ENCODE measurements at places on chromosomes 4 and X. TPM values are rescaled to one million over a fixed set of nuclear protein-coding genes. Genes with fewer than 3 reads are reported as not detected.

DNA sequence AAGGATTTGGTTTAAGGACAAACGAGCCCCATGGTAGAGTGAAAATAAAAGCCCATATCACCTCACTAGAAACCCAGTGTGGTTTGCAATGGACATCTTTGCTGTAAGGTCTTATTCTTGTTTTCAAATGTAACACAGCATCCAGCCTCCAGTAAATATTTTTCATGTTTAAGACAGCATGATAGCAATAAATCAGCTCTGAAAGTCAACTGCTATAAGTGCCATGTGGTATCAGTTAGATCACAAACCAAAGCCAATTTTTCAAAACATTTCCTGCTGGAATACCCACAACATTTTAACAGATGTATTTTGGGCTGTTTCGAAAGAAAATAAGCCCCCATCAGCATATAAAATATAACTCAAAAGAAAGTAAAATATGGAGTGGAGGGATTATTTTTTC lies 24.0 kb upstream of the SCML1 start:
- no peak overlapping the region for H3K4me3 ChIP-seq
- H3K27me3 ChIP-seq: no peaks in the 10 kb centered on the region
- ATAC-seq: no peak
- no peaks in the 10 kb centered on the region for H3K36me3 ChIP-seq

GRCh38 chr4:153782581-153782980 lies 6.3 kb downstream of the SFRP2 start:
- ATAC-seq: no peak
- H3K4me3 ChIP-seq: no peak overlapping the region
- H3K36me3 ChIP-seq: no peaks in the 10 kb centered on the region
- H3K4me1 ChIP-seq: no peaks in the 10 kb centered on the region

GRCh38 chr4:146436423-146437162 lies 85.1 kb downstream of the SLC10A7 start:
- no peaks in the 10 kb centered on the region for H3K27me3 ChIP-seq
- no peak overlapping the region for H3K27ac ChIP-seq
- no peaks in the 10 kb centered on the region for H3K36me3 ChIP-seq
- ATAC-seq: no peak

DNA sequence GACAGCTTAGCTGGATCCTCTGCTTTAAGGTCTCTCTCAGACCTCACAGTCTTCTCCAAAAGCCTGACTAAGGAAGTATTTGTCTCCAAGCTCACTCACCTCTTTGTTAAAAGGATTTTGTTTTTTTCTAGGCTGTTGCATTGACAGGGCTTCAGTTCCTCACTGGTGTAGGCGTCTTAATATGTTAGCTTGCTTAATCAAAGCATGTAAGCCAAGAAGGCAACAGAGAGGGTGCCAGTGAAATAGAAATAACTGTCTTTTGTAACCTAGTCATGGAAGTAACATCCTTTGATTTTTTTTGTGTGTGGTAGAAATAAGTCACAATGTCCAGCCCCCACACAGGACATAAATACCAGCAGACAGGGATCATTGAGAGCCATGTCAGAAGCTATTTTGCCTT lies 58.8 kb downstream of the FIP1L1 start:
- no peak for ATAC-seq
- H3K27ac ChIP-seq: no peak overlapping the region
- no peaks in the 10 kb centered on the region for H3K4me1 ChIP-seq
- H3K4me3 ChIP-seq: no peak overlapping the region
- H3K36me3 ChIP-seq: peaks cover 43% of the 10 kb centered on the region

GRCh38 chr4:18695733-18696527 lies 674.4 kb upstream of the LCORL start:
- no peak for ATAC-seq
- no peaks in the 10 kb centered on the region for H3K36me3 ChIP-seq
- H3K27me3 ChIP-seq: no peaks in the 10 kb centered on the region
- no peaks in the 10 kb centered on the region for H3K4me1 ChIP-seq

DNA sequence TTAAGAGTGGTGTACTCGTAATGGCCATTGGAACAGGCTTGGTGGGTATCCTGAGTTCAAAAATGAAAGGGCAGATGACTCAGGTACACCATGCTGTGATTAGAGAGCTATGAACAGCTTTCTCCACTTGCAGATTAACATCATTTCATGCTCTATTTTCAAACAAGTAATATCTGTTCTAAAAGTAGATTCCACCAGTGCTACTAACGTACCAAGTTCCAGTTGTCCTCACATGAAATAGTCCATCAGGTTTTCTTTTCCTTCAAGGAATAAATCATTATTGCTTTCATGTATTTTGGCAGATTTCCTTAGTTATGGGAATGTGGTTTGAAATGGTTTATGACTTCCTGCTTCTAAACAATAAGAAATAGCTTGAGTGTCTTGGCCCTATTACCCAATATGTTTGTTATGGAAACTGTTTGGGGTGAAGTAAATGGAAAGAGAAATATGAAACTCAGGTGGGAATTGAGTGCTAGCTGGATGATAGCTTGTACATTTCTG lies 49.9 kb downstream of the PCDH7 start:
- no peaks in the 10 kb centered on the region for H3K36me3 ChIP-seq
- H3K27me3 ChIP-seq: no peaks in the 10 kb centered on the region
- ATAC-seq: peak; percentile 31
- H3K4me1 ChIP-seq: no peaks in the 10 kb centered on the region
- no peak overlapping the region for H3K4me3 ChIP-seq

DNA sequence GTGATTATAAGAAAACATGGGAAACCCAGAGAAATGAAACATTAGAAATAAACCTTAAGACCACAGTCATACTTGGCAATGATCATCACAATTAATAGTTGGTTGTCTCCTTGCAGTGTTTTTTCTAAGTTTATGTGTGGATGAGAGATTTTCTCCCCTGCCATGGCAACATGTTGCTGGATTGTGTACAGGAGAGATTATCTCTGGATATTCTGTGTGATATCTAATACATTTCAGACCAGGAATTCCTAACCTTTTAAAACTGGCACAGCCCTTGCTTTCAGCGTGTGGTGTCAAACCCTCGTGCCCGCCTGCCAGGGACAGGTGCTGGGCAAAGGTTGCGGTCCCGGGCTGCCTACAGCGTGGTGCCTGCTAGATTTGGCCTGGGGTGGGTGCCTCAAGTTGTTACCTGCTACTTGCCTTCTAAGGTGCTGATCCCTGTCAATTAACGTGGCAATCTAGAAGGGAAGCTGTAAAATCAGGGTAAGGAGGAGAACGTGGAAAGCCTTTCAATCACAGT lies 100.5 kb downstream of the TMEM131L start:
- H3K4me3 ChIP-seq: no peak overlapping the region
- no peak for ATAC-seq
- no peaks in the 10 kb centered on the region for H3K36me3 ChIP-seq
- H3K27me3 ChIP-seq: no peaks in the 10 kb centered on the region
- peaks cover 10% of the 10 kb centered on the region for H3K4me1 ChIP-seq

DNA sequence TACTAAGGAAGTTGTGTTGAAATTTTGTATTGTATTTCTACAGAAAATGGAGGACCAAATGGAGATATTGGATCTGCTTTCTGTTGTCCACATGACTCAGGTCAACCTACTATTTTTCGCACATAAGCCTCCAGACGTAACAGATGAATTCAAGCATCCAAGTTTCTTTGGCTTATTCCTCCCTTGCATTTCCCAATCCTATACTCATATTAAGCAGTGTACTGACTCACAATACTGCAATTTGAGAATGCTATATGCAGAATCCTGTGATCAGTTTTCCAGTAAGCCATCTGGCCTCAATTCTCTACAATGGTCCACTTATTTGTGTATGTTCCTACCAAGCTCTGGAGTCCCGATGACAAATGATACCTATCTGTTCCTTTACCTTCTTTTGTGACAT lies 75.7 kb downstream of the ASB9 start:
- ATAC-seq: no peak
- H3K36me3 ChIP-seq: no peaks in the 10 kb centered on the region
- H3K4me1 ChIP-seq: no peaks in the 10 kb centered on the region
- H3K27ac ChIP-seq: no peak overlapping the region

DNA sequence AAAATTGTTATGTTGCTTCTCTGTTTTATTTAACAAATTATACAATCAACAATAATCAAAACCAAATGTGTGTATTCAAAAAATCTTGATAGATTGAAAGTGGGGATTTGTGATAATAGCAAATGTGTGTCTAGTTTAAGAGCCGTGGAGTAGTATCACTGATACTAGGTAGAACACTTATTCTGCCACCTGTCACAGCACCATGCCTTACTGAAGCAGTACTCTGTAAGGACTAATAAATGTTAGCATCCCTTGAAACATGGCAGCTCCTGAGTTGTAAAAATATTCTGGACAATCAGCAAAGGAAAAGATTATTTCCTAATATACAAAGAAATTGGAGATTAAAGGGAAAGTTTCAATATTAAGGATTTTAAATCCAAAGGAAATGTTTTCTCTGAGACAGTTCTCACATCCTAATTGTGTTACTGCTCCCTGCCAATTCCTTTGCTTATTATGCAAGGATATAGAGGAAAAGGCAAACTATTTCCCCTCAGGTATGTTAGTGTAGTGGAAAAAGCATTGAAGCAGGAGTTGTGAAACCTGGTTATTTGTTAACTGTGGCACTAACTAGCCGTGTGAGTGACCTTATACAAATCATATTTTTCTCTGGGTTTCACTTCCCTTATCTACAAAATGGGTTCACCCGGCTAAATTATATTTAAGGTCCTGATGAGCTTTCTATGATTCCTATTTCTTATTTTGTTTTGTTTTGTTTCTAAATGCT lies 303.1 kb downstream of the ARHGAP24 start:
- H3K4me1 ChIP-seq: peaks cover 67% of the 10 kb centered on the region
- H3K27me3 ChIP-seq: no peaks in the 10 kb centered on the region
- peak; percentile 49 for ATAC-seq
- H3K4me3 ChIP-seq: peak overlapping the region; percentile 46
- peak overlapping the region; percentile 69 for H3K27ac ChIP-seq

DNA sequence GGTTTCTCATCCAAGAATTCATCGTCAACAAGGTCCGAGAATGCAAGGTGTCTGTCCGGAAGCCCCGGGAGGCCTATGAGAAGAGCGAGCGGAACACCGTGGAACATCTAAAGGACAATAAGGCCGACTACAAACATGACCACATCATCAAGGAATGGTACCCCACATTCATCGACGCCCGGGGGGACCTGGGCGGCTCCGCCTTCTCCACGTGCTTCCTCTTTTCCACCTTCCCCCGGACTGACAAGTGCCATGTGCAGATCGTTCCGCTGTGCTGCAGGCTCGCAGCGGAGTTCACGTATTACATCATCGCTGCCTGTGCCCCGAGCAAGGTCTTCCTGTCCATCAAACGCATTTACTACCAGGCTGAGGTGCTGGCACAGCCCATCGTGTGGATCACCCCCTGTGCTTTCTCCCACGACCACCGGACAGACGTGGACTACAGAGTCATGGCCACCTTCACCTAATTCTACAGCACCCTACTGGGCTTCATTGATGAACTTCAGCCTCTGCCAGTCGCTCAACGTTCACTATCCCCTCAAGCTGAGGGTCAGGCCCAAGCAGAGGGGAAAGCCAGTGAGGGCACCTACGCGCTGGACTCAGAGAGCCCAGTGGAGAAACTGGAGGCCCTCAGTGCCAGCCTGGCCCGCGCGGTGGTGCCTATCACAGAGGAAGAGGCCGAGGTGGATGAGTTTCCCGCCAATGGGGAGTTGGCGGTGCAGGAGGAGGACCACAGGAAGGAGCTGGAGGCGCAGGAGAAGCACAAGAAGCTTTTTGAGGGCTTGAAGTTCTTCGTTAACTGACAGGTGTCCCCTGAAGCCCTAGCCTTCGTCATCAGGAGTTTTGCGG lies 125.9 kb upstream of the PABPC4L start:
- no peak overlapping the region for H3K27ac ChIP-seq
- H3K27me3 ChIP-seq: no peaks in the 10 kb centered on the region
- H3K4me3 ChIP-seq: no peak overlapping the region
- H3K4me1 ChIP-seq: no peaks in the 10 kb centered on the region
- no peak for ATAC-seq
- H3K36me3 ChIP-seq: no peaks in the 10 kb centered on the region

DNA sequence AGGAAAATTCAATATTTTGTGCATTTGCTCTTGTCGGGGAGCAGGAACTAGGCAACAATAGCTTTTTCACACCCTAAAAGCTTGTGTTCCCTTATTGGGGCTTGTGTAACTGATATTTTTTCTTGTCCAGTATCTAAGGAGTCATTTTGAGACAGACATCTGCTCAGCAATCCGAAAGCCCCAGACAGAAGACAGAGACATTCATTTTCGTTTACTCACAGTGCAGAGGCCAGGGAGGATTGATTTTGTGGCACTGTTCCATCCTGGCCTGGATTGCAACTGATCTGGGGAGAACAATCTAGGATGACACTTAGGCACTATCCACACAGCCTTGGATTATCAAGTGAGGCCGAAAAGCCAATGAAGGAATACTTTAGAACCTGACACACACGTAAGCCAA lies 27.4 kb upstream of the PLAC1 start:
- no peaks in the 10 kb centered on the region for H3K27me3 ChIP-seq
- no peak overlapping the region for H3K4me3 ChIP-seq
- ATAC-seq: no peak
- H3K27ac ChIP-seq: no peak overlapping the region
- no peaks in the 10 kb centered on the region for H3K4me1 ChIP-seq

DNA sequence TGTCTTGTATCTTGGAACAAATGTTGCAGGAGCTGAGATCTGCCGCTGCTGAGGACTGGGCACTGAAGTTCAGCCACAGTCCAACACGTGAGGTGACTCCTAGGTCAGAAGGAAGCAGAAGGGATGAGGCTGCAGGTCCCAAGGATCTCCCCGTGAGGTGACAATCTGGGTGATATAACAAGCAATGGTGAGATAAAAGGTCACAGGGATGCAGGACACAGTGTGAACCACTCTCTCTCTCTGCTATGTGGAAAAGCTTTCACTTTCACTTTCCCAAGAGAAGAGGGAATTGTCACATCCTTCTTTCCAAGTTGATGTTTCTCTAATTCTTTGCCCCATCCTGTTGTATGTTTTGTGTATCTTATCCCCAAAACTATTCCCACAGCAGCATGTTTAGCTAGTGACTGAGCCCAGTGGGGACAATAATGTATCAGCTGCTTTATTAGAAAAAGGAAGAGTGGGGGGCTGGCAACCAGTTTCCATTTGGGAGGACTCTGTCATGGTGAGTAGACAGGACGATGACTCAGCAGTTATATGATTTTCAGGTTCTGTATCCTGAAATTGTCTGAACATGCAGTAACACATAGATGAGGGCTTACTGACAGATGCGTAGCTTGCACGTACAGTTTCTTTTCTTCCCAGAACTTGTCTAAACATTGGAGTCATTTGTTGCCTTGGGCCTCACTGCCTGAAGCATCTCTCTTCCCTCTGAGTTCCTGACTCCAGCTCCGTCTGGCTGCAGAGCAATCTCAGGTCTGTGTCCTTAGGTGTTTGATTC lies 1415.8 kb upstream of the TENM3 start:
- ATAC-seq: no peak
- H3K4me1 ChIP-seq: no peaks in the 10 kb centered on the region
- no peaks in the 10 kb centered on the region for H3K36me3 ChIP-seq
- no peaks in the 10 kb centered on the region for H3K27me3 ChIP-seq
- no peak overlapping the region for H3K27ac ChIP-seq

The AADAT gene
- 1.5 TPM for total RNA-seq

The RS1 gene
- not detected for total RNA-seq

The ADGRG2 gene
- total RNA-seq: 2.1 TPM

The ENPEP gene
- total RNA-seq: 6.5 TPM

The DGAT2L6 gene
- not detected for total RNA-seq

The GAB1 gene
- 124 TPM for total RNA-seq

Measured in gastroesophageal sphincter (tissue), 4 donors.